ENCODE measurements at places on chromosomes 12 and 14.

- H3K36me3 ChIP-seq = no peaks in the 10 kb centered on the region
- no peaks in the 10 kb centered on the region for H3K4me1 ChIP-seq
- no peak overlapping the region for H3K4me3 ChIP-seq
- DNase-seq = no peak
- H3K27ac ChIP-seq = no peak overlapping the region
These were observed 40.5 kb downstream of the ESR2 start for GRCh38 chr14:64253672-64254071.

DNA sequence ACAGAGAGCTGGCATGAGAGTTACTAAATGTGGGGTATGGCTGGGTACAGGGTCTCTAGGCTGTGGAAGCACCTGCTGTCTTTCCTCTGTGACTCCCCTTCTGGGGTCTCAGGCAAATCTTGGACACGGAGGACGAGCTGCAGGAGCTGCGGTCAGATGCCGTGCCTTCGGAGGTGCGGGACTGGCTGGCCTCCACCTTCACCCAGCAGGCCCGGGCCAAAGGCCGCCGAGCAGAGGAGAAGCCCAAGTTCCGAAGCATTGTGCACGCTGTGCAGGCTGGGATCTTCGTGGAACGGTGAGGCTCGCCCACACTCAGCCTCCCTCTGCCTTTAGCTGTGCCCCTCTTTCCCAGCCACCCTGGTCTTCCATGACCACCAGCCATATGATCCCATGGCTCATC, 19.4 kb downstream of the PPP1R1A start:
- H3K4me3 ChIP-seq = no peak overlapping the region
- no peaks in the 10 kb centered on the region for H3K4me1 ChIP-seq
- no peaks in the 10 kb centered on the region for H3K27me3 ChIP-seq
- H3K36me3 ChIP-seq = peaks cover 26% of the 10 kb centered on the region
- no peak for DNase-seq
- no peak overlapping the region for H3K27ac ChIP-seq

GRCh38 chr12:53700567-53700966, 24.7 kb upstream of the ATP5MC2 start:
- peaks cover 10% of the 10 kb centered on the region for H3K27me3 ChIP-seq
- H3K36me3 ChIP-seq = no peaks in the 10 kb centered on the region
- H3K4me1 ChIP-seq = no peaks in the 10 kb centered on the region
- H3K4me3 ChIP-seq = no peak overlapping the region
- no peak overlapping the region for H3K27ac ChIP-seq

- no peaks in the 10 kb centered on the region for H3K4me1 ChIP-seq
- no peak overlapping the region for H3K4me3 ChIP-seq
- no peak for DNase-seq
- no peak overlapping the region for H3K27ac ChIP-seq
These were observed 170.5 kb downstream of the PIK3C2G start for GRCh38 chr12:18431771-18432170.

- no peaks in the 10 kb centered on the region for H3K36me3 ChIP-seq
- H3K4me1 ChIP-seq = peaks cover 5% of the 10 kb centered on the region
- no peaks in the 10 kb centered on the region for H3K27me3 ChIP-seq
- H3K4me3 ChIP-seq = no peak overlapping the region
- no peak overlapping the region for H3K27ac ChIP-seq
These were observed 107.2 kb upstream of the ESRRB start for GRCh38 chr14:76268700-76269099.

- H3K4me3 ChIP-seq = no peak overlapping the region
- no peaks in the 10 kb centered on the region for H3K36me3 ChIP-seq
- H3K27me3 ChIP-seq = no peaks in the 10 kb centered on the region
- no peak for DNase-seq
- H3K4me1 ChIP-seq = peaks cover 6% of the 10 kb centered on the region
- no peak overlapping the region for H3K27ac ChIP-seq
These were observed 671.3 kb upstream of the TBX3 start for GRCh38 chr12:115355301-115355700.

GRCh38 chr12:91044586-91044985, 13.2 kb downstream of the KERA start:
- no peak overlapping the region for H3K27ac ChIP-seq
- no peaks in the 10 kb centered on the region for H3K36me3 ChIP-seq
- no peaks in the 10 kb centered on the region for H3K27me3 ChIP-seq
- no peaks in the 10 kb centered on the region for H3K4me1 ChIP-seq
- no peak for DNase-seq
- no peak overlapping the region for H3K4me3 ChIP-seq

Measured in thoracic aorta (tissue), 2 donors.